Skin of body (tissue), 3 donors: ENCODE measurements at places on chromosomes 5 and 9. TPM values are rescaled to one million over a fixed set of nuclear protein-coding genes. Genes with fewer than 3 reads are reported as not detected.

- DNase-seq: no peak
Observed at GRCh38 chr9:108866001-108866420, 3.9 kb downstream of the ACTL7A start.

DNA sequence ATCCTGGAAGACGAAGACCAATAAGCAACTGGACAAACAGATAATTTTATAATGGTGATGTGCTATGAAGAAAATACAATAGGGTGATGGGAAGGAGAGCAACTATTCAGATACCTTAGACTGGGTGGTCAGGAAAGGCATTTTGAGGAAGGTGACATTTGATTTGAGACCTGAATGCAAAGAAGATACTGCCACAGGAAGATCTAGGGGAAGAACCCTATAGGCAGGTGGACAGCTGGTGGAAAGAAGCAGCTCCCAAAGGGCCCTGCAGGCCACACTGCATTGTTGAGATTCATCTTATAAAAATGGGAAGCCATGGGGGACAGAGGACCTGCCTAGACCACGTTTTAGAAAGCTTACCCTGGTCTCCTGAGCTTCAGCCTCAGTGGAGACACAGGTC lies 19.7 kb upstream of the CTNNA1 start:
- no peak for DNase-seq

DNA sequence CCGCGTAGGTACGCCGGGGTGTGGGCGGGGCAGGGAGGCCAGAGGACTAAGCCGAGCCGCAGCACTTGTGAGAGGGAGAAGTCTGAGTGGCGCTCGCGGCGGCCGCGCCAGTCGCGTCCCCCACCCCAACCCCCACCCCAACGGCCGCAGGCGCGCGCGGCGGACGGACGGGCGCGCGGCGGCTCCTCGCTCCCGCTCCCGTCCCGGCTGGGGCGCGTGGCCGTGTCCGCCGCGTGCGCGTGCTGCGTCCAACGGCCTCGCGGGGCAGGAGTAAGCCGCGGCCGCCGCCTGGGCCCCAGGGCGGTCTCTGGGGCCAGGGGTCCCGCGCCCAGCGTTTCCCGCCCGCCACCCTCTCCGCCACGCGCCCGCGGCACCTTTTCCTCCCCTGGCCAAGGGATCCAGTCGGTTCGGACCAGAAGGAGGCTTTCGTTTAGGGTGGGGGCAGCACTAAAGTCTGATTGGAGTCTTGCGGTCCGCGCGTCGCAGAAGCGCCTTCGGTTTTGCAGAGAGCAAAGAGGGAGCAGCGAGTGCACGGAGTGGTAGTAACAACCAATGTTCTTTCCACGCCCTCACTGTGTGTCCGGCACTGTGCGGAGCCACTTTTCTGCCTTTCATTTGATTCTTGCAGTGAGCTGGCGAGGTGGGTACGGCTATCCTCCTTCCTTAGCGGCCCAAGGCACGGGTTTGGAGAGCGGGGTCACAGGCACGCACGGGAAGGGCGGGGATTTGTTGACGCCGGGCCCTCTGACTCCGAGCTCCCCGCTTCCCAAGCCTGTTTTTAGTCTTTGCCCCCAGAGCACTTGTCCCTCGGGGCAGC lies 483 bp downstream of the G3BP1 start:
- DNase-seq: peak; percentile 30

The HRCT1 gene
- total RNA-seq: not detected

The ACER2 gene
- 3.8 TPM for total RNA-seq

DNA sequence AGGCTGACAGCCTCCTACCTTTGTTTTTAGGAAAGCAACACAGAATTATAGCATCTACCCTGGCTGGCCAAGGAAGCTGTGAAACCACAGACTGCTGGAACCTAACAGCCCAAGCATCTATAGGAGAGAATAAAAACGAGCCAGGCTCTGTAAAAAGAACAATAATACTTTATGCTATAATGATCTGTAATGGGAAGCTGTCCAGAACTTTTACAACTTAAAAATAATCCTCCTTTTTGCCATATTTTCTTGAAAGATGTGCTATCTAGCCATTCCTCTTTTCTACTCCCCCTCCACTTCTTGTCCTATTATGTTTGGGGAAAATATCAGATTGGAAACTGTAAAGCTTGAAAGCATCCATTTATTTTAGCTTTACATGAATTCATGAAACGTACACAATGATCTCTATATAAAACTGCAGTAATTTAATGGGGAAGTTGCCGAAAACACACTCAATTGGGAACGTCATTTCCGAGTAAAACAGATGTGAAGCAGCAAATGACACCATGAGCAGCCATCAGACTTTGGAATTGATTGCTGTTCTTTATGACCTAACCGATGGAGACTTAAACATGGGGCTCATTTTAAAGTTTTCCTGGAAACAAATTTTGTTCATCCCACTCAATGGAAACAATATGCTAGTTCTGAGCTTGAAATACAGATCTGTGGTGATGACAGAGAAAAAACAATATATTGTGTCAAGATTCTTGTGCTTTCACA lies 450.3 kb upstream of the CLINT1 start:
- peak; percentile 94 for DNase-seq

- DNase-seq: no peak
Observed at GRCh38 chr9:746661-747434, 94.6 kb upstream of the DMRT1 start.

- DNase-seq: no peak
Observed at GRCh38 chr5:90941002-90941720, 382.6 kb downstream of the ADGRV1 start.

The FGFR4 gene
- total RNA-seq: 6.4 TPM

The FBP2 gene
- total RNA-seq: 5.5 TPM

The SLC36A3 gene
- total RNA-seq: not detected

The NSG2 gene
- total RNA-seq: 3.1 TPM

DNA sequence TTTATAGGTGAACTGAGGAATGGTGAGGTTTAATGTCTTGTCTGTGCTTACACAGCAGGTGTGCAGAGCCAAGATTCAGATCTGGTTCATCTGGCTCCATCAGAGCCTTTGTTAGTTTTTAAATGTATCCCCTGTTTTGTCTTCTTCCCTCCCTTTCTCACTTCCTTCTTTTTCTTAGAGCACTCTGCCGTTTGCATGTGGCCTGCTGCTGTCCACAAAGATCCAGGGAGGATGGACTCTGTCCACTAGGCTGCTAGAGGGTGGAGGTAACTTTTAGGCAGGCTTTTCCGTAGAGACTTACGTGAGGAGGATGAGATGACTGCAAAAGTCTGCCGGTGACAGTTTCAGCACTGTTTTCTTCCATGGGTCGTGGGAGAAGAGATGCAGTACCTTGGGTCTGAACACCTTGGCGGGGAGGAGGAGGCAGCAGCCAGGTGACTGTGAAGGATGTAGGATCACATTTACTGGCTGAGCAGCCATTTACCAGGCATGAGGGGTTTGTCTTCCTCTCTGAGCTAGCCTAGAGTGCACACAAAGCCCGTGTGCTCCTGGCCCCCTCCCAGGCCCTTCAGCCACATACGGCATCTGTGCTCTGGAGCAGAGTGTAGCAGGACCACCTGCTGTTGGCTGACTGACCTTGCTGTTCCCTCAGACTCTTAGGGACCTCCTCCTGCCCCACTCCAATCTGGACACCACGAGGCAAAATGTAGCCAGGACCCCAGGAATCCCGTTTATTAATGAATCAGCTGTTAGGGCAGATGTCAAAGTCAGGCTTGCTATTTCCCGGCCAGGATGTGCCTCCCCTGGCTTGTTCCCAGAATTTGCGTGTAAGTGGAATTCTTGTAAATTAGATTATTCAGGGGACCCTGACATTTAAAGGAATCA lies 1.8 kb downstream of the NTMT1 start:
- DNase-seq: no peak
